ENCODE measurements at places on chromosomes 4 and X. TPM values are rescaled to one million over a fixed set of nuclear protein-coding genes. Genes with fewer than 3 reads are reported as not detected.

DNA sequence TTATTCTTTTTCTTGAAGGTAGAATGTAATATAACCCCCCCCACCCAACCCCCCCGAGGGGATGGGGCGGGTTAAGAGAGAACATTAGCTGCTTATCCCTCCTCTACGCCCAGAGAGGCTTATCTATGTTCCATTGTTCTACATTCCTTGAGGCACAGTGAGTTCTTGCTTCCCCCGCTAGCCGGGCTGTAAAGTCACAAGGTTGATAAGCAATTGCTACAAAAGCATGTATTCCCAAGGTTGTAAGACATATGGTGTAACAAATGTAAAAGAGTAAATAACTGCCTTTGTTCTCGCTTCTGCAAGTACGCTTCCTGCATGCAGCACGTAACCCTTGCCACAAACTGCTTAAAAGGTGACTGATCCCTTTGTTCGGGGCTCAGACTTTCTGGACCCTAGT lies 8.2 kb downstream of the DCAF8L2 start:
- peak; percentile 81 for DNase-seq

- DNase-seq = no peak
Observed at GRCh38 chrX:46681849-46682248, 77.1 kb downstream of the SLC9A7 start.

DNA sequence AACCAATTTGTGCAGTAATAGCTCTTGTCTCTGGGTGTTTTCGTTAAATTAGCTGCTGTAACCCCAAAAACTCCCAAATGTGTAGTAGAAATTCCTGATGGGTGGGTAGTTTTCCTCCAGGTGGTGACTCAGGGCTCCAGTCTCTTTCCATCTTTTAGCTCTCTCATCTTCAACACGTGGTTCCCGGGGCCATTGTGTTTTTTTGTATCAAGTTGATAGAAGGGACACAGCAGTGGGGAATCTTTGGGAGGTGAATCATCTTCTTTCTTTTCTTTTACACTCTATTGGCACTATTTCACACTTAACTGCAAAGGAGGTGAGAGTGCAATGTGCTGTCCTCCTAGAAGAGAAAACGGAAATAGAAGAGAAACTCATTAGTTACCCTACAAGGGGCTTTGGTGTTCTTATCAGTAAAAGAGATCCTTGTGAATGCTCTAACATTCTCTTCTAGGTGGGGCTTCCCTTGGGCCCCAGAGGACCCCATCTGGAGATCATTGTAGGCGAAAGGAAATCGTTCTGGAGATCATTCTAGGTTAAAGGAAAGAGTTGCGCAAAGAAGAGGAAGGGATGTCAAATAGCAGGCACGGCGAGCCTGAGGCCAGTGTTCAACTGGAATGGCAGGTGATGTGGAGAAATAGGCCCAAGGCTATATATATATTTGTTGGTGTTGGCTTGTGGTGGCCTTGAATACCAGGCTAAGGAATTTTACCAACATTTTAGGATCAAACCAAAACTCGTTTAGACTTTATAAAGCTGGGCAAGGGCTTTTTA lies 68.2 kb upstream of the ACSL1 start:
- DNase-seq = no peak

SMIM10L2A gene
- 15.0 TPM for polyA plus RNA-seq

GRCh38 chrX:129007631-129008030 lies 515.7 kb downstream of the SMARCA1 start:
- no peak for DNase-seq

DNA sequence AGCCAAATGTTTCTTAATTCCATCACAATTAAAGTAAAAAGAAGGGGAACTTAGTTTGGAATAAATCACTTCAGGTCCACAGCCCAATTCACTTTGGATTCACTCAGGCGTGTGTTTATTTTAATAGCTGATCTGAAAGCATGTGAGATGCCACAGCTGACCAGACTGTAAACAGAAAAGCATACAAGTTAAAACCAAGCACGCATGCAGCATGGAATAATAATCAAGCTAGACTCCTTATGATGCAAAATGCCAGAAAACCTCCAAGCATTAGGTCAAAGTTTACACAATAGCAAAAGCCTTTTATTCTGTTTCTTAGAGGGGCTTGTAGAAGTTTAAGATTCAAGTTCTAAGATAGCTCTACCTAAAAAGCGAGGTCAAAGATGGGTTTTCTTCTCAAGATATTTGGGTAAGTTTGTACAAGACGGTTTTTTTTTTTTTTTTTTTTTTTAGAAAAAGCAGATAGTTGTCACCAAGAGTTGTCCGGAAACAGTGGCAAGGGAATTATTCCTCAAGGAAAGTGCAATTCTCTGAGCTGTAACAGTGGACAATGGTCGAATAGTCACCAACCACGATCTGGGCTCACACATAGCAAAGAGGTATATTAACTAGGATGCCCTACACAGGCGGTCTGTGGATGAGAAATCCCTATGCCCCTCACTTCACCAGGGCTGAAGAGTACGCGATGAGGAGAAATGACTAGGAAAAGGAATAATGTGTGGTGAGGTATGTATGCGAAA lies 763 bp upstream of the PRRG1 start:
- no peak for DNase-seq
